Spleen (tissue), 13 donors: ENCODE measurements at places on chromosomes 7 and 10. TPM values are rescaled to one million over a fixed set of nuclear protein-coding genes. Genes with fewer than 3 reads are reported as not detected.

CALY gene
- total RNA-seq = 0.57 TPM

SPDYE6 gene
- not detected for total RNA-seq

MAGI2 gene
- total RNA-seq = 4.4 TPM

DIP2C gene
- 12.0 TPM for total RNA-seq

PLPP4 gene
- total RNA-seq = not detected

DNA sequence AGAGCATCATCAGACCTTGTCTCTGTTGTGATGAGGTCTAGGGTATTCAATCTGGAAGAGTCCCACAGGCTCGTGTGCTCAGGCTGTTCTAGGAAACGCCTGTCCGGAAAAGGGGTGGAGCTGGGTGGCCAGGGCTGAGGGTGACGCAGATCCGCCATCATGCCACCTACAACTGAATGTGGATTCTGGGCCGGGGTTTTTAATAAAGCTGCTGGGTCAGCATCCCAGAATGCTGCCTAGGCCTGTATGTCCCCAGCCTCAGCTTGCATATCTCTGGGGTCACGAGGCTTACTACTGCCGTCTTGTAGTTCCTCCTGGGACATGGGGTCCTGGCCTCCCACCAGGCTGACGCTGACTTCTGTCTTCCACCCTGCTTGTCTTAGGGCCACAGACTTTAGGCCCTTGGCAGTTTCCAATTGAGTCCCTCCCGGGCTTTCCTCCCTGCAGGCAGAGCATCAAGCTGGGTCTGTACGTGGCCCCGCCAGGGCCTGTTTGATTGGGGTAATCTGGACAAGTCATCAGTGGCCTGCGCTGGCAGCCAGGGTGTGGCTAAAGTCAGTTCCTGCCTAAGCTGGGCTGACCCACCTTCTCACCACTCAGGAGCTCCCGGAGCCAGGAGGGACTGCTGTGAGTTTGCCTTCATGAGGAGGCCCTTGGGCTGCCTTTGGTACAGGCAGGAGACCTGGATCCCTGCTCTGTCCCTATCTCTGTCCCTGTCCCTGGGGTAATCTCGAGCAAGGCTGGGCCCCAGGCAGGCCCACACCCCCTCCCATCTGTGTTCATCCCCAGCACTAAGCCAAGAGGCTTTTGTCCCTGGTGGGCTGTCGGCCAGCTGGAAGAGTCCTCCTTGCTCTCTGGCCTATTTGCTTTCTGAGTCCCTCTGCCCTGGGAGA lies 79.9 kb downstream of the ZMIZ1 start:
- DNase-seq = peak; percentile 86

DNA sequence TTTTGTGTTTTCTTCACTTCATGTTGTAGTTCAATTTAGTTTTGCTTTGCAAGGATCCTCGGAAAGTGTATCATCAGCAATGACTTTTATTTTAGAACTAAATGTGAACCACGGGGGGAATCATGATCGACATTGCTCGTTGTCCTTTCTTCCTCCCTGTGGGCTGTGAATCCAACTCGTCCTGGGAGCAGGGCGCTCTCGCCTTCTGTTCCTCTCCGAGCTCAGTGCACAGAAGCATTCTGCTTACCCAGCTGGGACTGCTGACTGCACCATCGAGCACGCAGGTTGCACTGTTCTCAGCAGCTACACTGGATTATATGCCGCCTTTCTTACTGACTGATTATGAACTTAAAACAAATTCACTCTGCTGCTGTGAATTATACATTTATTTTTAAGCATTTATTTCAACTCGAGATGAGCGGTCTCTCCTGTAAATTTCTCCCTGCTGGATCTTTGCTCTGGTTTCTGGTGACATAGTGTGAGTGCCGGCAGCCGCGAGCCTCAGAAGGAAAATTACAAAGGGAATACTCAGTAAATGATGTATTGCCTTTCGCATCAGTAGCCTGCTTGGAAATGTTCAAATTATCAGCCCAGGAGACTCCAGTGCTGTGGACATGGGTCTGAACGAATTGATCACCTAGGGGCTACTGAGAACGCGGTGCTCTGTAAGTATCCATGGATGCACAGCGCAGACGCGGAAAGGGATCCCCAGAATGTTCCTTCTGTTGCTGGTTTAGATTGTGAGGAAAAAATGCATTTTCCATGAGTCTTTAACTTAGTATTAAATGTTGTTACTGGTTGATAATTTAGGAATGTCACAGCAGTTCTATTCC lies 92.6 kb downstream of the PTPRE start:
- no peak for DNase-seq

DNA sequence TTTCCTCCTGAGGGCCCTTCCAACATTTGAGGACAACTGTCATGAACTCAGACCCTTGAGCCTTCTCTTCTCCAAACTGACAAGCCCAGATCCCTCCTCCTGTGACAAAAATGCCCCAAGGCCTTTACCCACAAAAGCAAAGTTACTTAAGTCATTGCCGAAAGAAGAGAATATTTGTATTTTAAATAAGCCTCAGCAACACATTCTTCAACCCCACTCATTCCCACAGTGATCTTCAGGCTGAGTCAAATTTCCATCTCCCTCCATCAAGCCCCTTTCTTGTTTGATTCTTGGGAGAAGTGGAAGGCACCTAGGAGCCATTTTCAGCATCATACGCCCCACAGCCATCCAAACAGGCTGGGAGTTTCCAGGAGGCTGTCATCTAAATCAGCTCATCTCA lies 150.8 kb upstream of the PDE1C start:
- no peak for DNase-seq

- DNase-seq = no peak
Measured at GRCh38 chr10:94133239-94133638, 139.5 kb downstream of the PLCE1 start.

GRCh38 chr10:97593421-97593820 lies 3.9 kb downstream of the C10orf62 start:
- no peak for DNase-seq

DNA sequence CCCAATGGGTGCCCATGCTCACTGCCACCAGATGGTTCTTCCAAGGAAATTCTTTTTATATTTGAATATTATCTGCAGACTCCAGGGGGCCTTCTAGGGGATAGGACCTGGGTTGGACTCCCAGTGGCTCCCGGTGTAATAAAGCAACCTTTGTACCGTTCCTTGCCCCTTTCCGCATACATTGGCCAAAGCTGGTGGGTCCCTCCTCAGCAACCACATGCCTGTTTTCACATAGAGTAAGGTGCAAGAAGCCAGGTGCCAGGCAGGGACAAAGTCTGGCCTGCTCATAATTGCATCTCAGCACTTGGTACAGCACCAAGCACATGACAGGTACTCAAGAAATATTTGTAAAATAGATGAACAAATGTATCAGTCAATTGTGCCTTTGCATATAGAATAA lies 46.4 kb upstream of the PPP1R3C start:
- no peak for DNase-seq

GRCh38 chr7:143418681-143419458 lies 10.2 kb upstream of the EPHA1 start:
- DNase-seq = no peak

- DNase-seq = no peak
Measured at GRCh38 chr10:116704926-116705325, 37.4 kb downstream of the HSPA12A start.

- no peak for DNase-seq
Measured at GRCh38 chr10:24457661-24458318, 248.9 kb downstream of the KIAA1217 start.
